NCI-H748 treated with DMSO at 0.1 percent for 48 hours (cell line): ENCODE measurements at places on chromosomes 12 and 14.

GRCh38 chr14:74347795-74348100 is 523 bp upstream of the VRTN start:
- no peak for DNase-seq

DNA sequence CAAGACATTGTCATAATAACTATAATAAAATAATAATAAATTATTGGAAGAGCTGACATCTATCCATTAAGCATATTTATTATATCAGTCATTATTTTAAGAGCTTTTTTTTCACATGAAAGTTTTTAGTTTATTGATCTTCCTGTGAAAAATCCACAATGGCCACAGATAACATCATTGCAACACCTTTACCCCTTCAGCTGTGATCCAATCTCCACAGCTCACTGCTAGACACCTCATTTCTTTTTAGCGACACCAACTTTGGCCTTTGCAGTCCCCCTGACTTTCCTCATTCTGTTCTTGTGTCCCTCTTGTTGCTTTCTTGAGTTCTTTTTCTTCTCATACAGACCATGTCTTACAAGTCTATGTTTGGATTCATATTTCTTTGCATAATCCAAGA is 67.4 kb downstream of the STON2 start:
- no peak for DNase-seq

GRCh38 chr14:26935733-26936132 is 337.9 kb upstream of the NOVA1 start:
- no peak for DNase-seq

DNA sequence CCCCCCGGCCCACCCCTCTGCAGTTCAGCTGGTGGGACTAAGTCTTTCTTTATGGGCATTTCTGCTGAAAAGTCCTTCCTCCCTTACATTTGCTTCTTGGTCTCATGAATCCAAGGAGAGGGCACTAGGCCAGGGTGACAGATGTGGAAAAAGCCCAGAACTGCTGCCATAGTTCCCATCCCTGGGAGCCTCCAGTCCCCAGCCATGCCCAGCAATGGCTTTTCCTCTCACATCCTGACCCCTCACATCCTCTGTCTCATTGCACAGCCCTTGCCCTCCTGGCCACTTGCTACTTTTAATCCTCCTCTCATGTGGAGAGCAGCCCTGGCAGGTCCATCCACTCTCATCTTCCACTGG is 122.5 kb downstream of the ZFP36L1 start:
- DNase-seq, result no peak

DNA sequence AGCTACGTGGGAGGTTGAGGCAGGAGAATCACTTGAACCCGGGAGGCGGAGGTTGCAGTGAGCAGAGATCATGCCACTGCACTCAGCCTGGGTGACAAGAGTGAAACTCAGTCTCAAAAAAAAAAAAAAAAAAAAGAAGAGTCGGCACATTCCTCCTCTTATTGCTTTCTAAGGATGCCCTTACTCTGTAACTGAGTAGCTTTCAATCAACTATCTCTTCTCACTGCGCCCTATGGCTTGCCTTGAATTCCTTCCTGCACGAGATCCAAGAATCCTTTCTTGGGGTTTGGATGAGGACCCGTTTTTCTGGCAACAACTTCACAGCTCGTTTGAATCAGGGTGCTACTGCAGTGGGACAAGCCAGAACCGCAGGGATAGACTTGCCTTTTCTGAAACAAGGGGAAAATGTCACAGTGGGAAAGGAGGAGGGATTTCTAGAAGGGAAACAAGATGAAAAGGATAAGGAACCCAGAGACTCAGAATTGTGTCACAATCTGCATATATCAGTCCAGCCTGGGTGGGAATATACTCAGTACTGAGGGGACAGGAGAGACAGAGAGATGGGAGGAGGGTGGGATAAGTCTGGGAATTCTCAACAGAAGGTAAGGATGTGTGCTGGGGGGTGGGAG is 16.1 kb upstream of the RND1 start:
- DNase-seq, result no peak

DNA sequence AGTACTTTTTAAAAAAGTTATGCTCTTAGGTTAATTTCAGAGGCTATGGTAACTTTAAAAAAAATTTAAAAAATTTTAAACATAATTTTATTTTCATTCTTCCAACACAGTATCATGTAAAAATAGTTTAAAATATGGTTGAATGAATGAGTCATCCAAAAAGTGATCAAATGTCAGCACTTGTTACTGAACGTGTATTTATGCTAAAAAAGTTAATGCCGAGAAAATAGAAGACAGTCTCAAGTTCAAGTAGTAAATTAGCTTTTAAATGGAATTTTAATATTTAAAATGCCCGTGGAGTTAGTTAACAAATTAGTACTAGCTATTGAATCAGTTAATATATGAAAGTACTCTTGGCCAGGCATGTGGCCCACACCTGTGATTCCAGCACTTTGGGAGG is 4.8 kb downstream of the AEBP2 start:
- DNase-seq, result no peak

DNA sequence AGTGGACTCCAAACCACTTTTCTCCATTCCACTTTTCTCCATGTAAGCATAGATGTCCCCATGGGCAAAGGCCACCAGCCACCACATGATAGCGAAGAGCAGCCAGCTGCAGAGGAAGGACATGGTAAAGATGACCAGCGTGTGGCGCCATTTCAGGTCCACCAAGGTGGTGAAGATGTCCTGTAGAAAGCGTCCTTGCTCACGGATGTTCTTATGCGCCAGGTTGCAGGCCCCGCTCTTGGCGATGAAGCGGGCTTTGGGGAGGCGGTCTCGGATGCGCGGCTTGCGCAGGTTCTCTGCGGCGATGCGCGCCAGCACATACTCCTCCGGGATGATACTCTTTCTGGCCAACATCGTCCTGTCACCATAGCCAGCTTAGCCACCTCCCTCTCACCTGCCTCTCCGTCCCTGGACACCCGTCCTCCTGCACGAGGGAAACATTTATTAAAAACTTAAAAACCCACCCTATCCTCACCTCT is 1.2 kb downstream of the KCNJ8 start:
- no peak for DNase-seq

- DNase-seq, result no peak
These were observed 377 bp upstream of the BCL7A start for GRCh38 chr12:122021193-122021821.

- no peak for DNase-seq
These were observed 168.7 kb upstream of the HIF1A start for GRCh38 chr14:61526405-61527312.

- no peak for DNase-seq
These were observed 68.4 kb downstream of the PPM1H start for GRCh38 chr12:62866451-62867082.

GRCh38 chr14:83611906-83612390 is 1918.0 kb upstream of the FLRT2 start:
- no peak for DNase-seq

DNA sequence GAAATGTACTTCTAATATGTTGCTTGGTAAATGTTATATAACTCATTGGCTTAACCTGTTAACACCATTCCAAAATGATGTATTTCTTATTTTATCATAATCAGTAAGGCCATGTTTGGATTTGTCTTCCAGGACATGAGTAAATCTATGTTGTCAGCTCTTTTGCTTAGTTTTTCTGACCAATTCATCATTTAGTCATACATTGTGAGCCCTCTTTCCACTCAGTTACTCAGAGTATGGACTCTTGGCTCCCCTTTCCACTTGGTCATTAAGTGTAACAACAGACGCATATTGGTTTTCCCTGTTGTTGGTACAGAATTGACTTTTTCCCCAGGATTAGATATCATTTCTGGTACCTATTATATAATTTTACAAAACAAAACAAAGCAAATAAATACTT is 9.0 kb upstream of the CLEC4D start:
- no peak for DNase-seq

DNA sequence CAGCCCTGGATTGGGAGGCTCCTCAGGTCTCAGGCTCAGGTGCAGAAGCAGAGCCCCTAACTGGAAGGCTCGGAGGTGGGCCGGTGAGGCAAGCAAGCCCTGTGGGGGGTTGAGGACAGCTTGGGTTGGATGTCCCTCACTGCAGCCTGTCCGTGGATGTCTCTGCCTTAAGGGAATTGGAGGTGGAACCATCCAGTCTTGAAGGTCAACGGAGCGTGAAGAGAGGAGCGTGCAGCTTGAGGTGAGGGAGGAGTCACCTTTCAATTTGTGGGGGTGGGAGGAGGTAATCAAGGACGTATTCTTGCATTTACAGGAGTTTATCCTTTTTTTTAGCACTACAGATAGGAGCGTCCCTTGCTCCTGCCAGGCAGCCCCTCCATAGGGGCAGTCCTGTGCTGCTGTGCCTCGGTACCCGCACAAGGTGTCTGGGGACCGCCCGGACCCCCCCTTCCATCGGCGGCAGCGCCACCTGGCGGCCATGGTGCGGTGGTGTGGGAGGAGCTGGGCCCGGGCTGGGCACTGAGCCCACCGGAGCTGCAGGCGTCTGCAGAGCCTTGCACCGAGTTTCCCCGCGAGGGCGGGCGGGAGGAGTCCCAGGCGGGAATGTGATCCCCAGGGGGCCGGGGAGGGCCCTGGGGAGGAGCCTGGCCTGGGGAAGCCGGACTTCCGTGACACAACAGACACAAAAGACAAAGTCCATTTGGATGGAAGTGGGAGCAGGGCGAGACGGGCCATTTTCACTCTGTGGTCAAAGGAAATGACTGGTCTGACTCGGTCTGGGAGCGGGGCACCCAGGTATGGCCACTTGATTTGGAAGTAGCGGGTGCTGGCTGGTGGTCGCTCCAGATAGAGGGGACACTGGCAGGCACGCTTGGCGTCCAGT is 864 bp downstream of the DNAJC22 start:
- peak; percentile 38 for DNase-seq

GRCh38 chr14:100083706-100084105 is 18.5 kb downstream of the EVL start:
- DNase-seq, result no peak
